ENCODE measurements at places on chromosomes 5 and 9.
A peak's percentile ranks its signal among the peaks of the same experiment; 100 is the strongest.

- no peak for DNase-seq
Measured at GRCh38 chr9:133839822-133840329, 101.7 kb upstream of the SARDH start.

DNA sequence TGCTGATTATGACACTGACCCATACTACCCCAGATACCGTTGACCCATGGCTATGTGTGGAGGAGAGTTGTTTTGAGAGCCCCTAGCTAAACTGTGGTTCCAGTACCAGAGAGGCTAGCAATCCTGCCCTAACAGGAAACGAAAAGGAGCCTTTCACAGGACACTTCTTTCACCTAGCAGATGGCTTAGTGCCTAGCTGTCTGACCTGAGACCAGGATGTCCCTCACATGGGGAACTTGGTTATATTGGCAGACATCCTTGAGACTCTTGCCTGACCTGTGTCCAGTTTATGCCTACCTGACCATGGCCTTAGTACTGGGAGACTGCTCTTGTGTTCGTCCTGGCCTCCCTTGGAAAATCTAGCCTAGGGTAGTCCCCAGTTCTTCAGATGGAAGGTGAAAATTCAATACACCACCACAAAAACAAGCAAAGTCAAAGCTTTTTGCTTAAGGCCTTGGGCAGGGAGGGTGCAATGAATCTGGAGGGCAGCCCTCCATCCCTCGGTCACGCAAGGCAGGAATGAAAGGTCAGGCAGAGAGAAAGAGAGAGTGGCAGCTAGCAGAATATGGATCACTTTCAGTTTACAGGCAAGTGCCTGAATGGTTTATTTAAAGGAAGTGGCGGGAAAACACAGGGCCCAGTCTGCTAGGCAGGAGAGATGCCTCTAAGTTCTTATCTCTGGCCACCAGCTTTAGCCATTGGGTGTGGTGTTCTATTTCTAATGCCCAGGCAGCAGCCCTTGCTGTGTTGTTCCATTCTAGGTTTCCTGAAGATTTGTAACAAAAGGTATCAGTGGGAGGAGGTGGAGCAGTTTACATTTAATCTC lies 16.4 kb upstream of the ZNF474 start:
- no peak for DNase-seq

DNA sequence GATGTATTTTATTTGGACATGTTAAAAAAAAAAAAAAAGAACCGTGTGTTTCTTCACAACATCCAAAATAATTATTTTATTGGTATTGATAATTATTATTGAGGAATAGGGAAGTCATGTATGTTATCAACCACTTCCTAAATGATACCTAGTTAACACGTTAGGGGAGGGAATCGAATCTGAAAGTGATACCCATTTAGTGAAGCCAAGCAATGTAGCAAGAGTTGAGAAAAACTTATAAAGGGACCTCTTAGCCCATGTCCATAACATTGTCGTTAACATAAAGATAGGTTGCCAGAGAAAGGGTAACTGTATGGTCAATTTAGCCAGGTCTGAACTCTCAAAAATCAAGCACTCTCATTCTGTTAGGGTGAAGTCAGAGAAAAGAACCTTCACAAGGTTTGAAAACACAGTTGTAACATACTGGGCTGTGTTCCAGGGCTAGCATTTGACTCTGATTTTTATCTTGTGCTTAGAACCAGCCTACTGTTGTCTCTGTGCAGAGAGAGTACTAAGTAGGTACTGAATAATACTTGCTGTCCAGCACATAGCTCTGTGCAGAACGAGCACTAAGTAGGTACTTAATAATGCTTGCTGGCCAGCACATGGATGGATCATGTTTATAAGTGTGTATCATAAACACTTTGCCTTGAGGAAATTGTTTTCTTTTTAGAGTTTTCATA lies 60.4 kb downstream of the GHR start:
- no peak for DNase-seq

GRCh38 chr5:111548348-111548950 lies 36.1 kb upstream of the STARD4 start:
- no peak for DNase-seq

- DNase-seq = no peak
Measured at GRCh38 chr9:121607434-121608167, 43.8 kb upstream of the DAB2IP start.

DNA sequence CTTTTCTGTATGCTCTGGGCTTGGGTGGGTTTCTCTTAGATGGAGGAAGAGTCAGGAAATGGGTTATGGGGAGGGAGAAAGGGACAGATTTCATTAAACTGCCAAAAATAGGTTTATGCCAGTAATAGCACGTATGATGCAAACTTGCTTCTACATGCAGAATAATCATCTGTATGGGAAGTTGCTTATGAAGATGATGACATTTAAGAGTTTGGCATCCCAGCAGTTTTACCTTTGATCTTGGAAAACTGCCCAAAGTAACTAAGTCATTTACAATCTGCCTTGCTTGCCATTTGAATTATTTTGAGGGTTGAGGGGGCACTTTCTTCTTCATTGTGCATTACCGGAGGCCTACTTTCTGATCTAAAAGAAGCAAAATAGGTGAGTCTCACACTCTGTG lies 282.9 kb upstream of the ANKRD55 start:
- DNase-seq = no peak

- DNase-seq = no peak
Measured at GRCh38 chr5:61132559-61132958, 29.7 kb downstream of the SMIM15 start.

DNA sequence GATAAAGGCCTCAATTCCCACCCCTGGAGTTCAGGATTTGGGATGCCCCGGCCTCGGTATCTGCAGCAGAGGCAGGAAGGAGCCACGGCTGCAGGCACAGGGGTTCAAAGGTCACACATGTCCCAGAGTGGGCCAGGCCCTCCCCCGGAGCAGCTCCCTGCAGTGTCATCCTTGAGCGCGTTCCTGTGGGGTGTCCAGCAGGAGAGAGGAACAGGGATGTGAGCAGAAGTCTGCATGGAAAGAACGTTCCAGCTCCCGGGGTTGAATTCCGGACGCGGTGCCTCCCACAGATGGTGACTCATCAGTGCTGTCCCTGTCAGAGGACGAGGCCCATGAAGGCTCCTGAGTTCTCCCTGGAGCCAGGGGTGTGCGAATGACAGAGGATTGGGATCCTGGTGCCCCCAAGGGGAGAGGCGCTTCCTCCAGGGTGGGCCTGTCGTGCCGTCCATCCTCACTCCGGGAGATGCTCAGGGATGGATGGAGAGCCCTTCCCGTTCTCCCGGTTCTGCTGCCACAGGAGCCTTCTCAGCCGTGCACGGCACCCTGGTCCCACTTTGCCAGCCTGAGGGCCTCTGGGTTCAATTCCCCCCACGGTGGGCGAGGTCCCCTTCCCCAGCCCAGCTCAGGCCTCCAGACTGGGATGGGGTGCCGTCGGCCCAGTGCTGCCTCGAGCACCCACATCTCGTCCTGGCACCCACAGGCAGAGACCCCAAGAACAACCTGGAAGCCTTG lies 3.1 kb downstream of the LCN1 start:
- no peak for DNase-seq

GRCh38 chr5:31116466-31117031 lies 76.9 kb upstream of the CDH6 start:
- no peak for DNase-seq

GRCh38 chr9:12906646-12907045 lies 131.8 kb downstream of the LURAP1L start:
- DNase-seq = no peak

- DNase-seq = no peak
Measured at GRCh38 chr5:141786700-141787099, 91.5 kb downstream of the PCDH1 start.

DNA sequence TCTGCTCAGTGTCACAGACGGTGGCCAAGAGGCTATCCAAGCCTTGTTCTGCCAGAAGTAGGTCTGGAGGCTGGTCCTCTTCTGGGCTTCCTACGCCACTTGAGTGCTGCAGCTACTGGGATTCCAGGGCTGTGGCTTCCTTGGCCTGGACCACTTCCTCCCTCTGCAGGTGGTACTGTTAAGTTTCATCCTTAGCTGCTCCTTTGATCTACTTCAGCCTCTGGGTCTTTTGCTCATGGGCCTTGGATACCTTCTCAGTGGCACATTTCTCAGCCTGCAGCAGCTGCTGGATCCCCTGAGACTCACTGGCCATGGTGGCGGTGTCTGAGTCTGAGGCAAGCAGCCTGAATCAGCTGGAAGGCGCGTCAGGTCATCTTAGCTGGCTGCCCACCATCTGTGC lies 10.3 kb downstream of the CNOT8 start:
- peak; percentile 16 for DNase-seq

- DNase-seq = no peak
Measured at GRCh38 chr9:125295657-125296056, 34.0 kb downstream of the GAPVD1 start.

- DNase-seq = no peak
Measured at GRCh38 chr9:100129772-100130171, 30.7 kb downstream of the INVS start.

DNA sequence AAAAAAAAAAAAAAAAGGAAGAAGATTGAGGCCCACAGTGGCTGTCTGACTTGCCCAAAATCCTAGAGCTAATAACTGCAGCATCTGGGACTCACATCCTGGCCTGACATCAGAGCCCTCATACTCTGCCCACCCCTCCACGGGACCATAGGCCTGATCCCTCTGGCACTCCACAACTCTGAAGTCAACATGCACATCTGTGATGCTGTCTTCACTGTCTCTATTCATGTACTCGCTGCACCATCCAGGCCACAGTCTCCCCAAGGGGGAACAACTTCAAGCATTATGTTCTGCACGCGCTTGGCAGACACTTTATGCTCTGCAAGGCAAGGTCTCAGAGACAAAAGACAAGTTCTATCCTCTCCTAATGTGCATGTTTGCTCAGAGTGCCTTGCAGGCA lies 158.2 kb downstream of the SPOCK1 start:
- no peak for DNase-seq

DNA sequence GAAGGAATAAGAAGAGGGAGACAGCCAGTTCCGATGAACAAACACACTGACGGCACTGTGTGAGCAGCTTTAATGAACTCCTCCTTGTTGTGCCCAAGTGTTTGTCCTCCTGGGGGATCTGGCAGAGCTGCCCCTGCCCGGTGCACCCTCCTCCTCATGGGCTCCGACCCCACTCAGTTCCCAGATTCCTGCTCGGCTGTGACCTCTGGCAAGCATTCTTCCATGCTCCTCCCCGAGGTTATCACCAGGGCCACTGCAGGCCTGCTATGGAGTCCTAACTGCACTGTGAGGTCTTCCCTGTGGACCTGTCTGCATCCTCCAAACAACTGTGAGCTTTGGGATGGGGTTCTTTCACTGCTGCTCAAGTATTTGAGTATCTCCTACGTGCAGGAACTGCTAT lies 142.2 kb downstream of the DCP2 start:
- no peak for DNase-seq

DNA sequence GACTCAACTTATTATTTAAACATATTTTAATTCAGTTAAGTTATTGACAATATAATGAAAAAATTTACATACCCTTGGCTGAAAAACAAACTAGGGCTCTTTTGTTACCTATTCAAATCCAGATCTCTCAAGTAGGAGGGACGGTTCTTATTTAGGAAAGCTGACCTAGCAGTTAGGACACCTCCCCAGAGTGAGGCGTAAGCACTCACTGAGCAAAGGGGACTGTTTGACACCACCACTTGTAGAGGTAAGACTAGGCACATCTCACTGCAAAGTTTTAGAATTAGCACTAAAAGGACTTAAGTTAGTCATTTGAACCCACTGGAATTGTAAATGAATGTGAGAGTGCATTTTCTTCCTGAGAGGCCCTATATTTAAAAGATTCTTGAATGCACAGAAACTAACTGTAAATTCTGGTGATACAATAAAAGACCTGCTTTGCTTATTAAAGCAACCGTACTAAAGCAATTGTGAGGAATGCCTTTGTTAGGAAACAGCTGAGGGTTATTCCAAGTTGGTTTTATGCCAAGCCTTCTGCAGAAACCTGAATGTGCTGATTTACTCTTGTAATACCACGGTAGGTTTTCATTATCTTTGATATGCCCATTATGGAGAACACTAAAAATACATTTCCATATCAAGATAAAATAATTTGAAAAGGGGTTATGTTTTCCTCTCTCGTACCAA lies 16.2 kb downstream of the HACD4 start:
- DNase-seq = no peak

DNA sequence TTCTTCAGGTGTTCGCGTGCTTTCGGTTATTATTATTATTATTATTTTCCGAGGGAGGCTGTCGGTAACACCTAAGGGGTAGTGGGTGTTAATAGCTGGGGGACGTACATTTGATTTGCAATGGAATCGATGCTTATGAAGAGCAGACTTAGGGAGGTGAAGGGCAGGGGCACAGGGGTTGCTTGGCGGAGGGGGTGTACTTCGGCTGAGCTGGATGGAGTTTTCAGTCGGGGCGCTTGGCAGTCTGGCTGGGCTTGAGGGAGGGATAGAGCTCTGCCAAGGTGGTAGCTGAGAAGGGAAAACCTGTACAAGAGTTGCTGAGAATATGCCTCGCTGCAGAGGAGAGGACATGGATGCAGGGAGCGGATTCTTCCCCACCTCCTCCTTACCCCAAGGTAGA lies 617 bp upstream of the PTPRD start:
- DNase-seq = no peak
